GM12878 (cell line): ENCODE measurements at places on chromosomes 6 and 20. TPM values are rescaled to one million over a fixed set of nuclear protein-coding genes. Genes with fewer than 3 reads are reported as not detected.

Gene MRPS18A
- total RNA-seq = 65.3 and 66.3 TPM in 2 replicates

GRCh38 chr6:16901306-16901705, 140.0 kb upstream of the ATXN1 start:
- no peak for DNase-seq
- 0 out of 2 replicates have a peak, but pooled peaks cover 2% of the 10 kb centered on the region for H3K27me3 ChIP-seq
- no peak overlapping the region for H3K4me3 ChIP-seq
- H3K27ac ChIP-seq = no peak overlapping the region
- H3K36me3 ChIP-seq = no peaks in the 10 kb centered on the region

DNA sequence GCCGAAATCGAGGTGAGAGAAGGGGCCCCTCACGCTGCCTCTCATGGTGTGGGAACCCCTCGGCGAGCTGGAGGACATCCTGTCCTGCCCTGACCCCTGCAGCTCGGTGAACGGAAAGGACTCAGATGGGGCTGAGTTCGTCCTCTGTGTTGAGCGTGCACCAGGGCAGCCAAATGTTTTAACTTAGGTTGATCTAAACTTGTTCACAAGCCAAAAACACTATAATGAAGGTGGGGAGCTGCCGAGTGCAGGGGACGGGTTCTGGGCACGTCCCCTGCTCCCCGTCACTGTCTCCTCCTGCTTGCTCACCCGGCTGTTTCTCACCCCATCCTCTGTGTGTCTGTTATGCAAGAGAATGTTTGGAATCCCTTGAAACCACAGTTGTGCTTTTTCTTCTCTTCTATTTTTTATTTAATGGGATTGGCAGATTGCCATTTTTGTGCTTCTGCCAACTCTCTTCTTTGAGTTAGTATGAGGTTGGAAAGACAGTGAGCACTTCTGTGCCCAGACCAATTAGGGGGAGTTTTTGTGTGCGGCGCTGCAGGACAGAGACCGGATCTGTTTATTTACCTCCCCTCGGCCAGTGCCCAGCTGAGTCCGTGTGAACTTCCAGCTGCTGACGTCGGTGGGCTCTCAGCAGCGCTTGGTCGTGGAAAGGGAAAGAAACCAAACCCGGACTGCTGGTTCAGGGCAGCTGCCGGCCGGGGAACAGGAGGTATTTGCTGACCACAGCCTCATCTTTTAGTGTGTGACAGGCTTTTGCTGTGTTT, 158.1 kb downstream of the DTNBP1 start:
- no peak overlapping the region for H3K4me3 ChIP-seq
- H3K27me3 ChIP-seq = no peaks in the 10 kb centered on the region
- peaks cover 42% of the 10 kb centered on the region for H3K36me3 ChIP-seq
- DNase-seq = no peak
- no peaks in the 10 kb centered on the region for H3K4me1 ChIP-seq

DNA sequence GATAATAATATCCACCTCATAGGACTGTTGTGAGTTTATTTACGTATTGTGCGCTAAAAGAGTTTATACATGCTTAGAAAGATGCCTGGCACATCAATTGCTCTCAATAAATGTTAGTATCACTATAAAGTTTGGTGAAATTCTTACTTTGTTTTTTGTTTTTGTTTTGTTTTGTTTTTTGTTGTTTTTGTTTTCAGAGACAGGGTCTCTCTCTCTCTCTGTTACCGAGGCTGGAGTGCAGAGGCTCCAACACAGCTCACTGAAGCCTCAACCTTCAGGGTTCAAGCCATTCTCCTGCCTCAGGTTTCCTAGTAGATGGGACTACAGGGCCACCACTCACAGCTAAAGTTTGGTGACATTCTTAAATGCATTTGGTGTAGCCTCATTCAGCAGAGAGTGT, 32.2 kb upstream of the BTN3A2 start:
- H3K4me3 ChIP-seq = 0 out of 2 replicates have a peak overlapping the region, but pooled peaks have one; percentile 83
- peaks cover 8% of the 10 kb centered on the region; the same call in 1 of the 2 replicates for H3K4me1 ChIP-seq
- no peaks in the 10 kb centered on the region for H3K36me3 ChIP-seq
- no peak overlapping the region for H3K27ac ChIP-seq
- H3K27me3 ChIP-seq = no peaks in the 10 kb centered on the region

GRCh38 chr6:158322724-158323560, 10.7 kb downstream of the TULP4 start:
- H3K27me3 ChIP-seq = no peaks in the 10 kb centered on the region
- peak; percentile 45 for DNase-seq
- H3K4me1 ChIP-seq = peaks cover 31% of the 10 kb centered on the region
- no peak overlapping the region; the same call in 1 of the 2 replicates for H3K4me3 ChIP-seq
- peak overlapping the region; percentile 2 for H3K27ac ChIP-seq
- H3K36me3 ChIP-seq = no peaks in the 10 kb centered on the region
